ENCODE measurements at places on chromosomes 6 and 20. TPM values are rescaled to one million over a fixed set of nuclear protein-coding genes. Genes with fewer than 3 reads are reported as not detected.
A peak's percentile ranks its signal among the peaks of the same experiment; 100 is the strongest.

The JPH2 gene
- polyA plus RNA-seq: 6.8 TPM

The MBOAT1 gene
- polyA plus RNA-seq: 4.6 TPM

The CAGE1 gene
- 0.01 TPM for polyA plus RNA-seq

The BMP2 gene
- 4.3 TPM for polyA plus RNA-seq

GRCh38 chr20:34940081-34940481 lies 15.5 kb downstream of the GSS start:
- no peak for DNase-seq

GRCh38 chr20:44104798-44105517 lies 82.0 kb downstream of the JPH2 start:
- DNase-seq: peak; percentile 72

GRCh38 chr6:33607784-33608161 lies 13.3 kb upstream of the ITPR3 start:
- no peak for DNase-seq

Measured in mammary epithelial cell (primary cell).